ENCODE measurements at places on chromosomes 12 and 14.

- DNase-seq = no peak
Observed at GRCh38 chr14:104201496-104201895, 63.1 kb downstream of the KIF26A start.

GRCh38 chr12:113831476-113831875 is 134.6 kb downstream of the RBM19 start:
- DNase-seq = no peak

DNA sequence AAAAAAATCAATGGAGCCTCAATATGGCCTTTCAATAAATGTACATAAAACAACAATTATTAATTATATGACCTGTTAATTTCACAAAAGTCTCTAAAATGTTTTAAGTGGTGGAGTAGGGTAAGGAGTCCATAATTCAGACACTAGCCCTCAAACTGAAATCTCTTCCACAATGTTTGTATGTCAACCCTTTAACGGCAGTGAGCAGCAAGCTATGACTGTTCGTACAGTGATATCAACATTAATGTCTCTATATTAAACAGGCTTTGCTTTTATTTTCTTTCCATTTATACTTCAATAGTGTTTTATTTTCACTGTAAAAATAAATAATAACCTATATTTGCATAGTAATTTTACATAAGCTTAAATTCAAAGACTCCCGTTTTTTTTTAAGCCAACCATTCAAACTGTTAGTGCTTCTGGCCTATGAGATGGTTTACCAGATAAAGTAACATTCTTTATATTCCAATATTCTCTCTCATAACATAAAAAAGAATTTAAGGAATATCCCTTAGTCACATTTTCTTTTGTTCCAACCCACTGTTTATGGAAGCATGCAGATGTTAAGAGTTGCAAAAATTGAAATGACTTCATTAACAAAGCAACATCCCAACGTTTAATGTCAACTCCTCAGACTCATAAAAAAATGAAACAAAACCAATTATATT is 2.3 kb downstream of the CDK17 start:
- no peak for DNase-seq

- DNase-seq = no peak
Observed at GRCh38 chr12:92740411-92740810, 37.6 kb downstream of the PLEKHG7 start.

DNA sequence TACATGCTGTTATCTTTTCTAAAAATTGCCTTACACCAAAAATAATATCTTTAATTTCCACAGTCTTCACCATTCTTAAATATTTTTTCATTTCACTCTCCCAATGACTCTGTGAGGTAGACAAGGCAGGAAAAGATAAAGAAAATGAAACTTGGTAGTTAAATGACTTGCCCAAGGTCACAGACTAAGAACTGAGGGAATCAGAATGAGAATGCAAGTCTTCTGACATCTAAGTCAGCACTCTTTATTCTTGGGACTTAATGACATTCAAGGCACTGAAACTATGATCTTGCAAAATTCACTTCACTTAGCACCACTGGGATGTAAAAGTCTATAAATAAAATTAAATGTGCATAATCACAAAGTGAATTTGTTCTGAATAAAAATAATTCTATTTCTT is 104.5 kb downstream of the SLC2A13 start:
- DNase-seq = no peak

GRCh38 chr12:132559652-132560363 is 50.6 kb downstream of the LRCOL1 start:
- DNase-seq = no peak

DNA sequence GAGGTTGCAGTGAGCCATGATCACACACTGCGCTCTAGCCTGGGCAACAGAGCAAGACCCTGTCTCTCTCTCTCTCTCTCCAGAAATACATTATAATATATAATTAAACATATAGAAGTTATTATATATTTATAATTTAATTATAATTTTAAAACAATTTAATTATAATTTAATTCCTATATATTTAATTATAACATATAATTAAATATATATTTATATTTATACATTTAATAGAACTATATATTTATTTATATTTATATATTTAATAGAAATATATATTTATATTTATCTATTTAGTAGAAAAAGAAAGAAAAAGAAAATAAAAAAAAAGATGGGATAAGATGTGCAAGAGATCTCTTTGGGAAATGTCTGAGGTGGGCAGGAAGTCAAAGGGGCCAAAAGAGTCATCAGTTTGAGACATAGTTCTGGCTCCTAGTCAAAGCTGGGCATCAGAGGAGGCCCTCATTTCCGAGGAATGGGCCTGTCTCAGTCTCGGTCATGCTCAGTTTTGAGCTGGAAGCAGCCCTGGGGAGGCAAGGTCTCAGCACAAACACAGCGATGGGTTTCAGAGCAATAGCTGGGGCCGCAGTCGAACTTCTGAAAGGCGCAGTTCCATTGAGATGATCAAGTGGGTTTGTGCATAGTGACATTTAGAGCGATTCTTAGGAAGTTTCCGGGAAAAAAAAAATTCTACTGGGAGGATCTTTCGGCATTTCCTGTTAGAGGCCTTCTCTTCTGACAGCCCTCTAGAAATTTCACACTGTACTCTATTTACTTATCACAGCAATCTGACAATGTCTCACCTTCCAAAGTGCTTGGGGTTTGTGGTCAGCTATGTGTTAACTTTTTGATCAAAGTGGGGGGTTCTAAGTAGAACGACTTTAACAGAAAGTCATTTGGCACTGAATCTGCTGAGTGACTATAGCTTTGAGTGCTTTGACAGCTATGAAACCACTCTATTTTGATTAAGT is 58.7 kb upstream of the GZMB start:
- DNase-seq = no peak

DNA sequence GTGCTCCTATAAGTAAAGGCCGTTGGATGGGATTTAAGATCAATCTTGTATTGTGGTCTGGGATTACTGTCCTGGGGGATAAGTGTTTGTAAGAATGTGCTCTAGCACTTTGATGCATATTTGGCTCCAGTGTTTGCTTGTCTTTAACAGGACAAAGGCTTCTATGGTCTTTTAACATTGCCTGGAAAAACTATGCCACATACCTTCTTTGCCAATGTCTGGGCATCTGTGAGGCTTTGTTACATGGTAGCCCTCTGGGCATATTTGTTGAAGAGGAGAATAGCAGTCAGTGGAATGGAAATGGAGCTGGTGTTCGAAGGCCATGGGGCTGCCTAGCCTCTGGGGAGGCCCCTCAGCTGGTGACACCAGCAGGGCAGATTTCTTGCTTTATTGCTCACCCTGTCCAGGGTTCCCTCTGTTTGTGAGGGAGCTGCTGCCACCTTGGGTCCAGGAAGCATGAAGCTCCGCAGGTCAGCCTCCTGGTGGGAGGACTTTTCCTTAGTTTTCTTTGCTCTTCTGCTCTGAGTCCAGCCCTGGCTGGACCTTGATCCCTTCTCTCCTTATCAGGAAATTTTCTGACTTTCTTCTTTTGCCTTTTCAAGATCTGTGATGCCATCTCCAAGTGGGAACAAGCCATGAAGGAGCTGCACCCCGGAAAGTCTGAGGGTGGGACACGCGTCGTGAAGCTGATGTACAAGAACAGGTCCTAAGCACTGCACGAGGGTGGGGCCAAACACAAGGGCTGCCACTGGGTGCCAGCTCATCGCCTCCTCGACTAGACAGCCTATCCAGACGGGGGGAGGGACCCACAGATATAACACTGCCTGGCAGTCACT is 19.5 kb downstream of the PIGH start:
- DNase-seq = no peak

- no peak for DNase-seq
Observed at GRCh38 chr12:45298047-45298446, 82.2 kb downstream of the ANO6 start.

DNA sequence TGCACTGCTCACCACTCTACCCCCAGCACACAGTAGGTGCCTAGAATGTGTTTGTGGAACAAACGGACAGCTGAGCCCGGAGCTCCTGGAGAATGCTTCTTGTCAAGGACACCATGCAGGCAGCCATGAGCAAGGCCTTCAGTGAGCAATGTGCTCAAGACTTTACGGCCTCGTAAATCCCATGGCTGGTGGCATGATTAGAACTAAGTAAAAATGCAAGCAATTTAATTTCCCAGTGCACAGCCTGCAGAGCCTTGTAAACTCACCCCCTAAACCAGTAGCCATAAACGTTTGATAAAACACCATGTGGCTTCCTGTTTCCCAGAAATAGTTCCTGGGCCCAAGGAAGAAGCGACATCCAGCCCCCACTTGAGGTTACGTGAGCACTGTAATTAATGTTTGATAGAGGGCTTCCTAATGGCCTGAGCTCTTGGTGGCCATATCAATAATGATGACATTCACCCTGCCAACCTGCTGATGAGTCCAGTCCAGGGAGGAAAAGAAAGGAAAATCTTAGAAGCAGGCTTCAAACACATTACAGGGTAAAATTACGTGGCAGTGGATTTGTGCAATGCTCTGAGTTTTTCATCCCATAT is 36.4 kb upstream of the FICD start:
- DNase-seq = no peak

GRCh38 chr12:93536766-93537488 is 35.5 kb upstream of the SOCS2 start:
- DNase-seq = no peak

GRCh38 chr14:101460521-101460920 is 100.8 kb upstream of the DIO3 start:
- no peak for DNase-seq

- no peak for DNase-seq
Observed at GRCh38 chr12:17239874-17240273, 633.9 kb upstream of the LMO3 start.

- DNase-seq = no peak
Observed at GRCh38 chr14:69631509-69631908, 20.1 kb downstream of the SUSD6 start.

DNA sequence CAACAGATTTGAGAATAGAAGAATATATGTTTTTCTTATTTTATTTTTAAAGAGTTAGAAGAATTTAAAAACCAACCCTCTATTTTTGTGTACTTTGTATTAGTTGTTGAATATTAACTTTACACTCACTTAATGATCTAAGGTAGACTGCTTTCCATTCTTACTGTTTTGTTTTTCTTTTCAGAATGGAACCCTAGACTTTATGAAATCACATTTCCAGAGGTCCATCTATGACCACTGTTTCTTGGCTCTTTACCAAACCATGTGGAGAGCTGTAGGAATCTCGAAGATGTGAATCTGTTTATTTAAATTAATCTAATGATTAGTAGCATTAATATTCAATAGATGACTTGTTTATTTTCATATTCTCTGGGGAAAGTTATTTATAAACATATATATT is 7.2 kb upstream of the PIK3C2G start:
- no peak for DNase-seq

GRCh38 chr12:20262119-20262518 is 106.2 kb upstream of the PDE3A start:
- DNase-seq = no peak

DNA sequence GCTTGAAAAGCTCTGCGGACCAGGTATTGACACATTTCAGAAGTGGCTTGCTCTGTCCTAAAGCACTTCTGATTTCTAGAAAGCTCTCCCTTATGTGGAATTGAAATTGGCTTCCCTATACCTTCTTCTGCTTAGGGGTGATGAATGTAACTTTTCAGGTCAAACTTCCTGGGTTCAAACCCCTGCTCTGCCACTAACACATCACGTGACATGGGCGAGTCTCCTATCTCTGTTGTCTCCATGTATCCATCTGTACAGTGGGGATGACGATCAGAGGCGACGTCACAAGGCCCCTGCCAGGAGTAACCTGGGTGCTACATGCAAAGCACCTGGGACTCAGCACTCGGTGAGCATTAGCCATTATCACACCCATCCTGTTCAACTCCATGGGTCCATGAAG is 73.7 kb upstream of the PIWIL1 start:
- no peak for DNase-seq

DNA sequence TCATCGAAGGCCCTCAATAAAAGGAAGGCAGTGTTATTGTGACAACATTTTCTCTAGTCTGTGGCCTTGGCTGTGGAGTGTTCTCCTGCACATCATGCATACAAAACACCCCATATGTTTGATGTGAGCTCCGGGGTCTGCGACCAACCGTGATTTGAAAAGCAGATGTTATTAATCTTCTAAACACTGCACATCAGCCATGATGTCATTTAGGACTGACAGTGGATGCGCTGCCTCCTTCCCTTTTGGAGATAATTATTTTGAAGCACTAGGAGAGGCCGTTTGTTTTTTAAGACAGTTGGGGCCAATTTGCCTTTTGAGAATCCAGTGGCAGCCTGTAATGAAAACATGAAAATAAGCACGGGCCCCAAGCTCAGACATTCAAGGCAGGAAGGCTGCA is 1041.6 kb downstream of the BCL11B start:
- no peak for DNase-seq

DNA sequence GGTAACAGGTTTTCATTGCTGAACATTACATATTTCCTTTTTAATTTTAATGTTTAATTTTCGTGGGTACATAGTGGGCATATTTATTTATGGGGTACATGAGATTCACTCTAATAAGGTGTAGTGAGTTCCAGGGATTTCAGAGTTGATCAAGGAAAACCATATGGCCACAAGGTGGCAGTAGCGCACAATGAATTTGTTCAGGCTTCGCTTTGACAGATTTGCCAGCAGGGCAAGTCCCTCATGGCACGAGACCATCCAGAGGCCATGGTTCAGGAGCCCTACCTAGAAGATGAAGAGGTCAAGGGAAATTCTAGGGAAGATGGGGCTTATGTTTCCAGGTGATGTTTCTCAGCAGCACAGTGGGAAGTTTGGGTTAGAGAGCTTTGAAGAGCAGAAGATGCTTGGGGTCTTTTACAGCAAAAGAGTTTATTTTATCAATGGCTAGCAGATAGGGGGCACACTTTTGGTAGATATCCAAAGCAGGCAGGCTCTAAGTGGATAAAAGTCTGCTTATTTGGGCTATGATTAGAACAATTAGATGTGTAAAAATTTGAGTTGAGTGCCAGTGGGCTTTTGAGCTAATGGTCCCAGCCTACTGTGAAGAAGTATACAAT is 1004.4 kb downstream of the AACS start:
- no peak for DNase-seq

DNA sequence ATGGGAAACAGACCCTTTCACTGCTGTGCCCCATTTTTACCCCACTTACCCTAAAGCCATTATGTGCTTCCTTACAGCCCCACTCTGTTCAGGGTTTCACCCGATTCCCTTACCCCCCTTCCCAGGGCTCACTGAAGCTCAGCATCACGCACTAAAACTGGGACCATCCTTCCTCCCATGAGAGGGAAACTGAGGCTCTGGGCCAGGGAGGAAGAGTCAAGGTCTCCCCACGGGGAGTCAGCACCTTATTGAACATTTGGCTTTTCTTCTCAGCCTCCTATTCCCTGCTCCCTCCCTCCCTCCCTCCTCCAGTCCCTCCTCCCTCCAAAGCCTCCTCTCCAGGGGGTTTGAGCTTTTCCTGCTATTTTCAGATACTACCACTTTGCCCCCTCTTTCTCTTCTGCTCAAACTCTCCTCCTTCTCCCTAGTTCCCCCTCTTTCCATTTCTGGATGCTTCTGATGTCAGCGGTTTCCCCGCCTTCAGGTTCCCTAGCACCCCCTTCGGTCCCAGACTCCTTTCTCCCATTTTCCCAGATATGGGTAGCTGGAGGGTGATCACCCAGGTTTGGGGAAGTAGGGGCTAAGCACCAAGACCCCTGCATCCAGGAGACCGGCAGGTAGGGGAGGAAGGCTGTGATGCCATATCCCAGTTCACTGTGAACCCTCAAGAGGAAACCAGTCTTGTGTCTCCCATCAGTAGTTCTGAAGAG is 960 bp downstream of the GPR162 start:
- no peak for DNase-seq

- DNase-seq = no peak
Observed at GRCh38 chr14:31320922-31321766, 99.2 kb downstream of the HEATR5A start.

- DNase-seq = no peak
Observed at GRCh38 chr14:52240623-52241022, 26.9 kb upstream of the PTGDR start.

- DNase-seq = no peak
Observed at GRCh38 chr12:103401421-103401820, 94.3 kb downstream of the C12orf42 start.
